ENCODE measurements at places on chromosomes 11 and 22.
A peak's percentile ranks its signal among the peaks of the same experiment; 100 is the strongest.

DNA sequence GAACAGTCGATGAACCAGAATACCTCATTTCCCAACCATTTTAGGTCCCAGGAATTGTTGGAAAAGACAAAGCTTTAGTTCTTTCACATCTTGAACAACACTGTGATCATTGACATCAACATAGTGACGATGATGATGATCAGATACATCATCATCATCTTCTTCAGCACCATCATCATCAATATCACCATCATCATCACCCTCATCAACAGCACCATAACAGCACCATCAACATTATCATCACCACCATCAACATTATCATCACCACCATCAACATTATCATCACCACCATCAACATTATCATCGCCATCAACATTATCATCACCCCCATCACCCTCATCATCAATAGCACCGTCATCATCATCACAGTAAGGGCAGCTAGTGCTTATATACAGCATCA lies 8.8 kb downstream of the SCUBE1 start:
- no peak for DNase-seq

DNA sequence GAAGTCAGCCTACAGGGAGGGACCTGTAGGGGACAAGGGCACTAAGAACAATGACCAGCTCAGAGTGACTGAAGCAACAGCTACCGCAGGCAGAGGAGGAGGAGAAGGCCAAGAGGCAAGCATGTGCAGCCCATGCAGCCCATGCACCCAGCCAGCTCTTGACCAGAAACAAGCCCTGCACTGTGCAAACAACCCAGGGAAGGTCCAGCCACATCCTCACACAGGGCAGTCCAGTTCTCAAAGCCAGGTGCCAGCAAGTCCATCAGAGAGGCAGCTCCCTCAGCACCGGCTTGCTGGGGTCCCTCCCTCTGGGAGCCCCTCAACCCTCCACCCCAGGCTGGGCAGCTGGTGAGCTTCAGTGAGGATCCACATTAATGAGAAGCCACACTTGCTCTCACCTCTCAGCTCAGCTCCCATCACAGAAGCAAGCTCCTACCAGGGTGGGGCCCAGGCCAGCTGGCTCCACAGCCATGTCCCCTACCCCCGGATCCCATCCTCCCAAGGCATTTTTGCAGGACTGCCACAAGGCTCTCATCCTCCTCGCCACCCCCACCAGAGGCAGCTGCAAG lies 7.1 kb downstream of the DGCR2 start:
- DNase-seq = no peak

DNA sequence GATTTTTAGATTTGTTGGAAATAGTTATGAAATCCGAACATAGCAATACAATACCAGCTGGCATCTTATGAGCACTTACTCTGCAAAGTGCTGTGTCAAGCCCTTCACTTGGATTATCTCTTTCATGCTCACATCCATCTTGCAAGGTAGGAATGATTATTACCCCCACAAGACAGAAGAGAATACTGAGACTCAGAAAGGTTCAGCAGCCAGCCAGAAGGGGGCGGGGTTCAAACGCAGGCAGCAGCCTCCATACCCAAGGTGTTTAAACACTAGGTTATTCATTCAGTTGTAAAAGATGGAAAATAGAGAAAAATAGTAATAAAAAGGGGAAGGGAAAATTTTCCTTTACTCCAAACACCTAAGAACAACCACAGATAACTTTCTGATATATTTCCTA lies 158.5 kb downstream of the CCDC34 start:
- no peak for DNase-seq

DNA sequence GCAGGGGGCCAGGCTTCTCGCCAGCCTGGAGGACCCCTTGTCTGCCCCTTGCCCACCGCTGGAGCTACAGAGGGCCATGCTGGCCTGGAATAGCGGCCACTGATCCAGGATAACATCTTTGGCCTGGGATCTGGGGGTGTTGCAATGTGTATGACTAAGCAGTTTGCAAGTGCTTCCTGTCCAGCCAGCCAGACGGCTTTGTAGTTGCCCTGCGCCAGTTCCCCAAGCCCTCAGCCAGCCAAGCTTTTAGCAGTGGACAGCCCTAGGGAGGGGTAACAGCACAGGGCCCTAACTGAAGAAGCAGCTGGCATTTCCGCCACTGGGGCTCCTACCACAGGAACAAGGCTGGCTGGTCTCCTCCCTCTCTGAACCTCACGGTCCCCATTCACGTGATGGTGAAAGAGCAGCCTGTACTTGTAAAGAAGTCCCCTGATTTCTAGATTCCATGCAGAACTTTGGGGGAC lies 32.1 kb downstream of the UQCR10 start:
- peak; percentile 77 for DNase-seq

DNA sequence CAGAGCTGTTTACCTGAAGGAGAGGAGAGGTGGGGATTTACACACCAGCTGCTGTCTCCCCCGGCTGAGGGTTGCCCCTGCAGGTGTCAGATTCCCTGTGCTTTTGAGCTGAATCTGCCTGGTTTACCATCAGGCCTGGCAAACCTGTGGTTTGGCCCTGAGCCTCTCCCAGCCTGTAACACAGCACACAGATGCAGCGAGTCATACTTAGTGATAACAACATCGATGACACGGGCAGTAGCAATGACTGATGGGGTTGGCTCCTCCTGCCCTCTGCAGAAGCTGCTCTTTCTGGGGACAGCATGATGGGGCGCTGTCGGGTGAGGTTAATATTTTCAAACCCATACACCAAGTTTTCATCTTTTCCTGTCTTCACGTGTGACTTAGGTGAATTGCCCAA lies 380.0 kb upstream of the B3GAT1 start:
- DNase-seq = no peak

- DNase-seq = no peak
Measured at GRCh38 chr11:67396587-67397389, 4.9 kb downstream of the PPP1CA start.

DNA sequence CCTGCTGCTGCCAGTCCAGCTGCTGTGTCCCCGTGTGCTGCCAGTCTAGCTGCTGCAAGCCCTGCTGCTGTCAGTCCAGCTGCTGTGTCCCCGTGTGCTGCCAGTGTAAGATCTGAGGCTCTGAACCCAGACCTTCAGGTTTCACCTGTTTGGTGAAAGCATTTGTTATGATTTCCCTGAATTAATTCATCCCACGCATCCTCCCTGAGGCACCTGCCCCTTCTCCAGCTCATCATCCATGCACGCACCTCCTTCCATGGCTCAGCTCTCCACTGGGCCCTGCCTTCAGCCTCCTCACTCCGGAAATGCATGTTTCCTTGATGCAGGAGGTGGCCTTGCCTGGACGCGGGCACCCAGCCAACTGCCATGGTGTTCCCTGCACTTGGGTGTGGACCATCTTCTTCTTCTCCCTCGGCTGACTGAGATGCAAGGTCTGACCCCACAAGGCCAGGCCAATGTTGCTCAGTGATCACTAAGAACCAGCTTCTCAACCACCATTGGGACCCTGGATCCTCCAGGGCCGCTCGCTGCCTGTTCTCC lies 788 bp downstream of the KRTAP5-10 start:
- no peak for DNase-seq

- DNase-seq = peak; percentile 18
Measured at GRCh38 chr11:14499178-14499559, 442 bp downstream of the COPB1 start.

DNA sequence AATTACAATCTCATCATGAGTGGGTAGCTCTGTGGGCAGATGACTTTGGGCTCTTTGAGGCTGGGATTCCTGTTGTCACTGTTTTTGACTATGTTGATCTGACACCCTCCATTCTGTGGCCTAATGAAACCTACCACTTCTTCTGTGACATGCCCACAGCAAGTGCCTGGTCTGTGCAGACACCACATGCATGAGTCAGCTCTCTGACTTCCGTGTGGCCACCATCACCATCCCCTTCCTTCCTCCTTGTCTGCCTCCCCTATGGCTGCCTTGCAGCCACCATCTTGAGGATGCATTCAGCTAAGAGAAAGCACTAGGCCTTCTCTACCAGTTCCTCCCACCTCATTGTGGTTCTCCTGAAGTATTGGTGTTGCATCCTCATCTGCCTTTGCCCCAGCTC lies 15.3 kb upstream of the OR10V1 start:
- DNase-seq = no peak

- no peak for DNase-seq
Measured at GRCh38 chr11:120228794-120229384, 11.1 kb upstream of the POU2F3 start.

DNA sequence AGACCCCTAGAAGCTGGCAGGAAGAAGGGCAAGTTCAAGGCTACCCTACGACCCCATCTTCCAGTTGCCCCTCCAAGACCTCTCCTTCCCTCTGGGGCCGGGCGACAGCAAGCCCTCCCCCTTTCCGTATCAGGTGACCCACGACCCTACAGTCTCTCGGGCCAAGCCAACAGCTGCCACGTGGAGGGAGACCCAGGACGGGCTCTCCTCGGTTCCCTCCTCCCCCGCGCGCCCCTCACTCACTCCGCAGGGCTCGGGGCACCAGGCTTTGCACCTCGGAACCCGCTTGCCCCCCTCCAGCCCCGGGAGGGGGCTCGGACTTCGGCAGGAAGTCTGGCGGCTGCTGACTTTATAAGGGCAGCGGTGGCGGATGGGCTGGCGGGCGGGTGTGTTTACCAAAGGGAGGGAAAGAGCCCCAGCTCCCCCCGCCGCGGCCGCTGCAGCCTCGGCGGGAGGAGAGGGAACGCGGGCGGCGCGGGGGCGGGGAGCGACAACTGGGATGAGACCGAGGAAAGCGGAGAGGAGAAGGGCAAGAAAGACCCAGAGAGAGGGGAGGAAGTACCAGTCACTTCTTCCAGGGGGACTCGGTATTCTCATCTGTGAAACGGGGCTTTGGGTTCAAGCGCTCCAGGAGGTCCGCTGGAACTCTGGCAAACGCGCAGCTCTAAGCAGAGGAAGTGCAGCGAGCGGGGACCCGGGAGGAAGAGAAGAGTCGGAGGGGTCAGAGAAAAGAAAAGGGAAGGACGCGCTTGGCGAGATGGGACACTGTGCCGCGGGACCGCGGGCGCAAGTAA lies 767 bp downstream of the SLC43A1 start:
- DNase-seq = peak; percentile 19

DNA sequence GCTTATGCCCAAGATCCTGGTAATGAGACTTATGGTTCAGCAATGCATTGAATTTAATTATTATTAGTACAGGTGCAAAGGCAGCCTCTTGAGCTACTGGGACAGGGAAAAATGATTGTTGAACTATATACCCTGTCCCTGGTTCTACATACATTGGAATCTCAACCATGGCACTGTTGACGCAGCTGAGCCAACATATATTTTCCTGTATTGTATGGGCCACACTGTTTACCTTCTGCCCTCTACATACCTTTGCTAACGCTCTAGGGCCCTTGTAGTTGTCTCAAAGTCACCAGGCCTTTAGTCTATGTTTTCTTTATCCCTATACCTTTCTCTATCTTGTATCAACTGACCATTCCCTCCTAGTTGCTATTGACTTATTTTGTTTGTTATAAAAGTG lies 22.6 kb downstream of the KREMEN1 start:
- no peak for DNase-seq

GRCh38 chr11:131810541-131810940 lies 440.1 kb downstream of the NTM start:
- no peak for DNase-seq

- DNase-seq = no peak
Measured at GRCh38 chr22:43409046-43409445, 2.8 kb upstream of the MPPED1 start.

GRCh38 chr11:1271002-1271401 lies 38.4 kb downstream of the TOLLIP start:
- peak; percentile 4 for DNase-seq

- DNase-seq = peak; percentile 52
Measured at GRCh38 chr11:57527056-57527631, 3.4 kb downstream of the TIMM10 start.

- DNase-seq = no peak
Measured at GRCh38 chr11:26575946-26576345, 3.9 kb upstream of the MUC15 start.

DNA sequence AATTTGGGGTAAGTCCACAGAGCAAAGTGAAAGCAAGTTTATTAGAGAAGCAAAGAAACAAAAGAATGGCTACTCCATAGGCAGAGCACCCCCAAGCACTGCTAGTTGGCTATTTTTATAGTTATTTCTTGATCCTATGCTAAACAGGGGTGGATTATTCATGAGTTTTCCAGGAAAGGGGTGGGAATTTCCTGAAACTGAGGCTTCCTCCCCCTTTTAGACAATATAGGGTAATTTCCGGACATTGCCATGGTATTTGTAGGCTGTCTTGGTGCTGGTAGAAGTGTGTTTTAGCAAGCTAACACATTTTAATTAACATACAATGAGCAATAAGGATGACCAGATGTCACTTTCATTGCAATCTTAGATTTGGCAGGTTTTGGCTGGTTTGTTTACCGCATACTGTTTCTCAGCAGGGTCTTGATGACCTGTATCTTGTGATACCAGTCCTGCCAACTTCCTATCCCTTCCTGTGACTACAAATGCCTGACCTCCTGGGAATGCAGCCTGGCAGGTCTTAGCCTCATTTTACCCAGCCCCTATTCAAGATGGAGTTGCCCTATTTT lies 937 bp upstream of the C1QTNF6 start:
- peak; percentile 46 for DNase-seq

DNA sequence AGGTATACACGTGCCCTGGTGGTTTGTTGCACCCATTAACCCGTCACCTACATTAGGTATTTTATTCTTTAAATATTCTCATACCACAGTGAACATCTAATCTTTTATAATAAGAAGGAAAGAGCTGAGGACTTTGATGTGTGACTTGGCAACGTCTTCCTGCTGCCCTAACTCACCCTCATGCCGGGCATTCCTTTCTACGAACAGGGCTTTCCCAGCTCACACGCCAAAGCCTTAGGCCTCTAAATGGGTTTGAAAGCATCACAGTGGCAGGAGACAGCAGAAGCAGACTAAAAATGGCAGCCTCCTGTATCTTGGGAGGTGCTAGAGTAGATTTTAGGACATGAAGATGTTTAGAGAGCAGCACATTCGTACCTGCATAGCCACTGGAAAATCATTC lies 52.6 kb downstream of the CLTCL1 start:
- no peak for DNase-seq

- no peak for DNase-seq
Measured at GRCh38 chr11:13366266-13367026, 88.9 kb downstream of the BMAL1 start.

DNA sequence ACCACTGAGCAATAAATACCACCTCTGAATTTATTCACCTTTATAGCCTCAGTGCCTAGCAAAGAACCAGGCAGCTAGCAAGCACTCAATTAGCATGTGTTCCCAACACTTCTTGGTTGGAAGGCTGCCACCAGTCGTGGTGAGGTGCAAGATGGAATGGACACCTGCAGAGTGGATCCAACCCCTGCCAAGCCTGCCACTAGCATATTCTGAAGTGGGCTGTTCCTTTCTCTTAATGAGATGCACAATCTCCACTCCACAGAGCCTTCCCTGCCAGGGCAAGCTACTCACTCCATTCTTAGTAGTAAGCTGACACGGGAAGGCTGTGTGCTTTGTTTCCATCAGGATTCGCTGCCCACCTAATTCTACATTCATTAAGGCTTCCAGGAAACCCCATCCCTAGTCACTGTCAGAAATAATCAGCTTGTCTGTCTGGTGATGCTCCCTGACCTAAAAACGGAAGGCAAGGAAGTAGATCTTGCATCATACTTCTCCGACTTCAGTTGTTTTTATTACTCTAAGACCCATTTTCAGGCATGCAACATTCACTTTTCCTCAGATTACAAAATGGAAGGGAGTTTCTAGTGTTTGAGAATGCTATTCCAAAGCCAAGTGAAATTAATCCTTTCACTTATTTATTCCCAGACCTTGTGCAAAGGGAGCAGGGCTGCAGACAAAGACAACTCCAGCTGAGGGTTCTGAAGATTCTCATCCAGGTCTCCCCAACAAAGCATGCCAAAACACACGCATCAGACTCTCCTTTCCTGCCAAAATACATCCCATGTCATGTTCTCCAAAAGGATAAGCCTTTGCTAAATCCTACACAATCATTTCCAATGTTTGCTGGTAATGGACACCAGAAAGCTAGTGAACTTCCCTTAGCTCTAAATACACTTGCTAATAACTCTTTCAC lies 128.0 kb downstream of the TENM4 start:
- DNase-seq = peak; percentile 21

All from fibroblast of upper back skin (primary cell).